Suppressor macrophage treated with lipopolysaccharide for 1 hour (primary cell): ENCODE measurements at places on chromosomes 13 and 19.

- DNase-seq: no peak
Measured at GRCh38 chr13:65461590-65461989, 1768.5 kb downstream of the PCDH9 start.

GRCh38 chr19:51695702-51696315 lies 2.7 kb downstream of the SPACA6 start:
- DNase-seq: no peak

- no peak for DNase-seq
Measured at GRCh38 chr13:65057986-65058385, 2172.2 kb downstream of the PCDH9 start.

DNA sequence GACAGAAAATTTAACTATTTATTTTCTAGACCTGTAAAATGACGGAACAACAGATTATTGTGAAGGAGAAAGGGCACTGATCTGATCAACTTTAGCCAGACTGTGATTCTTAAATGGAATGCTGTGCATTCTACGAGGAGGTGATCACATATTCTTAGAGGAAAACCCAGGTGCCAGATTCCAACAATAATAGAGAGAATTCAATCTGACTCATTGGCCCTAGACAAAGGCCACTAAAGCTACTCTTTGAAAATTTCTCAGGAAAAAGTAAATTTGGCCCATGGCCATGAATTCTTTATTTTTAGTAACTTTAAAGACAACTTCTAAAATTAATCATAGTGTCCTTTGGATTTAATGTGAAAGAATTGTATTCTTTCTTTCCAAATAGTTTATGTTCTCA lies 58.6 kb upstream of the POSTN start:
- no peak for DNase-seq

DNA sequence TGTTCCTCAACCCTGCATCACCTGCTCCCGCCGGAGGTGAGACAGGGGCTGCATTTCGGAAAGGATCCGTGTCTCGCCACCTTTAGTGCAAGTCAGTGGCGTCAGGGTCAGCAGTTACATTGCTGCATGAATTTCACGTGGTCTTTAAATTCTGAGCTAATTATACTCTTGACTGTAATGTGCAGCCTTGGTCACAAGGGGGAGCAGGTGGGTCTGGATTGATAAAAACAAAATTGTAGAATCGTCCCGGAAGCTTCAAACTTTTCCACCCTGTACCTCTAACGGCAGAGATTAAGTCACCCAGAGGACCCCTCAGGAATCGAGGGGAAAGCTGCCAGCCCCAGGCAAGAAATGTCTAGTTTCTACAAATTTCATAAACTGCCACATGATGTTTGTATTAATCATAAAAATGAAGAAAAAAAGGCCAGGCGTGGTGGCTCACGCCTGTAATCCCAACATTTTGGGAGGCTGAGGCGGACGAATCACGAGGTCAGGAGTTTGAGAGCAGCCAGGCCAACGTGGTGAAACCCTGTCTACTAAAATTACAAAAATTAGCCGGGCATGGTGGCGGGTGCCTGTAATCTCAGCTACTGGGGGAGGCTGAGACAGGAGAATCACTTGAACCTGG lies 20.2 kb downstream of the BBC3 start:
- peak; percentile 92 for DNase-seq

GRCh38 chr13:43293986-43294385 lies 270.6 kb downstream of the DNAJC15 start:
- no peak for DNase-seq
